CMK (cell line): ENCODE measurements at places on chromosomes 16 and 17.

DNA sequence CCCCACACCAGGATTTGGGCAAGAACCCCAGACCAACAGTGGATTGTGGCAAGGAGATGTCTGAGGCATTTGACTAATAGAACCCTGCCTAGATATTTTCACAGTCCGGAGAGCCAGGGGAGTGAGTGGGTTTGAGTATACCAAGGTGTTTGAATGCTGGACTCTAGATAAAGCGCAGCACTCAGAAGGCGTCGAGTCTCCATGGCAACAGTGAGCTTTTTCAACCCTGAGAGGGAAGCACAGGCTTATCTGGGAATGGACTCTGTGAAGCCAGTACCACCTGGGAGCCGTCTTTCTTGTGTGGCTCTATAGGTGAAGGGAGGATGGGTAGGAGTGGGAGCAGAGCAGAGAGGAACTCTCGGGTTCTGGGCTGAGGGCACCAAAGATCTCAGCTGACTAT lies 147.0 kb downstream of the SHISA6 start:
- DNase-seq, result no peak

GRCh38 chr17:27363326-27363725 lies 69.4 kb downstream of the WSB1 start:
- DNase-seq, result no peak

DNA sequence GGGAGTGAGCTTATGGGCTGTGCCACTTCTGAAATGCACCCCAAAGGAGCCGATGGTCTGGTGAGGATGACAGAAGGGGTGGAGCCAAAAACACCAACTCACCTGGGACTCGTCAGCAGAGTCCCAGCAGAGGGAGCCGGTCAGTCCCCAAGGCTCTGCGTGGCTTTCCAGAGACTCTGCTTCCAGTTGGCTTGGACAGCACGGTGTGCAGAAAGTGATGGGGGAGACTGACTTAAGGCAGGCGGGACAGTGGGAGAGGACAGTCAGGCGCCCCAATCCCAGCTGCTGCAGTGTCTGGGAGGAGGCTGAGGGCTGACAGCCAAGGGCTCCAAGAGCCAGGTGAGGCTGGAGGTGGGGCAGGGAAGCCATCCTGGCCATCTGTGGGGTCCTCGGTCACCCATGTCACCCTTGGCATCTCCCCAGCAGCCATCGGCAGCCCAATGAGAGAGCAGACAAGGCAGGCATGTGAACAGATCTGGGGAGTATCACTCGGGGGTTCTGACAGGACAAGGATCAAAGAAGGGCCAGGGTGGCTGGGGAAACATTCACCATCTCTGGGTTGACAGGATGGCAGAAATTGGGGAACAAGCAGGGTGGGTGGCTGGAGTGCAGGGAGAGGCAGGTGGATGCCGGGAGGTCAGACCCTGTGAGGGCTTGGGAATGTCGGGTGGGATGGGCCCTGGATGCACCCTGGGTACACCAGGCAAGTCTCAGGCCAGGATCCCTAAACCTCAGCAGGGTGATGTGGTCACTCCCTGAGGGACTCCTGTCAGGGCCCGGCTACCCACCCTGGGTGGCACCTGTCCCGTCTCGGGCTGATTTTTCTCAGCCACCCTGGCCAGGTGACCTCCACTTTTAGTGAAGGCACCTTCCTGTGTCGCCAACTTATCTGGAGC lies 8.9 kb upstream of the KRTAP17-1 start:
- no peak for DNase-seq

DNA sequence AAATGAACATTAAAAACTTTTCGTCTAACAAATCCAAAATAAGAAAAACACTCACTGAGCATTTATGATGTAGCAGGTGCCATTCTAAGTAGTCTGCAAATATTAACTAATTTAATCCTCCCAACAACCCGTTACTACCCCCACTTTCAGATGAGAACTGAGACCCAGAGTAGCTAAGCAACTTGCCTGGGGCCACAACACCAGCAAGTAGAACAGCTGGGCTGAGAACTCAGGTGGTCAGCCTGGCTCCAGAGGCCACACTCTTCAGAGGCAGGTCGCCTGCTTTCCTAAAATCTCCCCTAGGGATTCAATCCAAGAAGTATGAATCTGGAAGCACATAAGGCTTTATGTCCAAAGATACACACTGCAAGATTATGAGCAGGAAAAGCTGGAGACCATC lies 6.2 kb downstream of the MBTPS1 start:
- DNase-seq, result no peak

DNA sequence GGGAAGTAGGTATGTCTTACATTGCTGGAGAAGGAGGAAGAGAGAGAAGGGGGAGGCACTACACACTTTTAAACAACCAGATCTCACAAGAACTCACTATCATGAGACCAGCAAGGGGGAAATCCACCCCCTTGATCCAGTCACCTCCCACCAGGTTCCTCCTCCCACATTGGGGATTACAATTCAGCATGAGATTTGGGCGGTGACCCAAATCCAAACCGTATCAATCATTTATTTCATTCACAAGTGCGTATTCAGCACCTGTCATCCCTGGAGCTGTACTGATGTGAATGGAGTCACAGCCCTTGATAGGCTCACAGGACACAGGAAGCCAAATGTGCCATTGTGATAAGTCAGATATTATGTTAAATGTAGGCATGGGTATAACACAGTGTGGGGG lies 228.3 kb upstream of the HSBP1 start:
- no peak for DNase-seq

DNA sequence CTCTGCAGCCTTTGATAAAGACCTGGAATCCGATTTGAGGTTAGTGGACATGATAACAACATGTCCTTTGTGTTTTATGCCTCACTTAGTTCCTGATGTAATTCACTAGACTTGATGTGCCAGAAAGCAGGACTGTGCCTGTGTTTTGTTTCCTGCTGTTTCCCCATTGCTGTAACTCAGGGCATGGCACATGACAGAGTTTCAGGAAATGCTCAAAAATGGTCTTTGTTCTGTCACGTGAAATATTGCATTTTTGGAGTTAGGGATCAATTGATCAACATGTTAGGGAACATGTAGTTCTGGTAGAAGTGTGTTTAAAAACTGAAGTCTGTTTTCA lies 32.8 kb downstream of the DHX38 start:
- DNase-seq, result no peak

GRCh38 chr16:30142672-30143346 lies 19.8 kb upstream of the MAPK3 start:
- DNase-seq, result no peak

GRCh38 chr17:48373883-48374282 lies 56.1 kb downstream of the SKAP1 start:
- DNase-seq, result no peak

DNA sequence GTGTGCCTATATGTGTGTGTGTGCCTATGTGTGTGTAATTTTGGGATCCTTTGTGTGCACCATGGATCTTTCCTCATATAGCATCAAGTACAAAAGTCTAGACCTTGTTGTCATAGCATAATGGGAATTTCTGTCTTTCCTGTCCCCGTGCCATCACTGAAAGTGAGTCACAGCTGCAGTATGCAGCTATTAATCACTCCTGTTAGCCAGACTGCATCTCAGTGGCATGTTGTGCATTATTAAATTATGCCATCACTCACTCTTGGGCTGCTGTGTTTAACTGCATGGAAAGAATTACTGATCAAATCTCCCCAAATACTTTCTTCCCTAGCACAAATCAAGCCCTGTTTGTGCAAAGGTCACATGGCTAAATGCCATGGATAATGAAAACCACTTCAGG lies 92.4 kb downstream of the CBLN1 start:
- no peak for DNase-seq

- no peak for DNase-seq
Measured at GRCh38 chr16:8966817-8967131, 3.1 kb upstream of the USP7 start.

DNA sequence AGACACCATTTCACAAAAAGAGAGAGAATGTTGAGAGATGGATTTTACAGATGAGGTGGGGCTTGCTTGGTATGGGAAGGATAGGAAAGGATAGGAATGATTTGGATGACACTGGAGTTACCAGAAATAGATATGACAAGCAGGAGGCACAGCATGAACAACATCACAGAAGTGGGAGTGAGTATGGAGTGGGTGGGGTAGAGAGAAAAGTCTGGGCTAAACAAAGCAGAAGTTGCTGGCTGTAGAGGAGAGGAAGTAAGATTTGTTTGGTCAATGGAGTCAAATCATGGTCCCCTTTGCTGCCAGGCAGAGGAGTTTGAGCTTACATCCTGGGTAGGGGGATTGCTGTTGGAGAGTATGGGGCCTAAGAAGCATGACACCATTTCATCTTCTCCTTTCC lies 101.7 kb downstream of the VAT1L start:
- DNase-seq, result no peak
